Inflammatory macrophage treated with lipopolysaccharide for 1 hour (primary cell): ENCODE measurements at places on chromosomes 7 and 10.
A peak's percentile ranks its signal among the peaks of the same experiment; 100 is the strongest.

- DNase-seq, result peak; percentile 91
Observed at GRCh38 chr7:129054438-129055293, at the start of gene TNPO3. Gene TNPO3, minus strand, starts transcription at chr7:129055111. Its CDS starts 341 bp downstream, at chr7:129054770.

DNA sequence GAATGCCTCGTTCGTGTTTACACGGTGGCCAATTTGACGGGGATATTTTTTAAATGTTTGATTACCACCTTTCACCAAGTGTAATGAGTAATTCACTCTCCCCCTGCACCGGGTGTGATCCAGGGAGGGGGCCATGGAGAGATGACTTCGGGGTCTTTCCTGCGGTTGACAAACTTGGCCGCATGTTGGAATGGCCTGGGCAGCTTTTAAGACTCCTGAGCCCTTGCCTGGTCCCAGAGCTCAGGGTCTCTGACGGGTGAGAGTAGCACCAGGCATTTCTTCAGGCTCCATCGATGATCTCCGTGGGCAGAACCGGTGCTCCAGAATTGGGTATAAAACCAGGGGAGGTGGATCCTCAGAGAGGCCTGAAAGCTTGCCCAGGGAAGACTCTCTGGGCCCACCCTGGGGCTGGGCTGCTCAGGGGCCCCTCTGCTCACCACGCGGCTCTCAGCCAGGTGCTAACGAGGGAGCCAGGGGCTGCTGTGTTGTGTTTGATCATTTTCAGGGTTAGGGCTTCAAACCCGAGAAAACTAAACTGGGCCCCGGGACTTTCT lies 882 bp downstream of the ZNF282 start:
- DNase-seq, result peak; percentile 1

DNA sequence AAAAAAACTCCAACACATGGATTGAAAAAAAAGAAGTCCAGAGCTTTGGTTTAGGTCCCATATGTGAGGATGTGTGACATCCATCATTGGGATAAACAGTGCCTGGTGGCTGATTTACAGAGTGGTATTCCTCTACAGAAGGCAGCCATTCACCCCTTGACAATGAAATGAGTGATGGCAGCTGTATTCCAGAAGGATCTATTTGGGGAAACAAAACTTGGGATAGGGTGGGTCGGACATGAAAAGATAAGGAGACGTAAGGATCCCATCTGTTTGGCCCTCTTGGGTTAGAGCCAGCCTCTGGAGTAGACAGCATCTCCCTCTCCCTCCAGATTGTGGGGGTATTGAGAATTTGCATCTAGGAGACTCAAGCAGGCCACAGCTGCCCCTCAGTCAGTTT lies 15.2 kb upstream of the CREB5 start:
- no peak for DNase-seq

- no peak for DNase-seq
Observed at GRCh38 chr7:31110331-31111108, 58.4 kb downstream of the ADCYAP1R1 start.

- peak; percentile 66 for DNase-seq
Observed at GRCh38 chr10:110356628-110357245, 52.0 kb upstream of the SMNDC1 start.
